Activated T-cell treated with anti-CD3 and anti-CD28 coated beads for 4 hours (primary cell): ENCODE measurements at places on chromosomes 1 and 21.

GRCh38 chr1:198099755-198100154 is 57.0 kb upstream of the NEK7 start:
- no peak for DNase-seq

DNA sequence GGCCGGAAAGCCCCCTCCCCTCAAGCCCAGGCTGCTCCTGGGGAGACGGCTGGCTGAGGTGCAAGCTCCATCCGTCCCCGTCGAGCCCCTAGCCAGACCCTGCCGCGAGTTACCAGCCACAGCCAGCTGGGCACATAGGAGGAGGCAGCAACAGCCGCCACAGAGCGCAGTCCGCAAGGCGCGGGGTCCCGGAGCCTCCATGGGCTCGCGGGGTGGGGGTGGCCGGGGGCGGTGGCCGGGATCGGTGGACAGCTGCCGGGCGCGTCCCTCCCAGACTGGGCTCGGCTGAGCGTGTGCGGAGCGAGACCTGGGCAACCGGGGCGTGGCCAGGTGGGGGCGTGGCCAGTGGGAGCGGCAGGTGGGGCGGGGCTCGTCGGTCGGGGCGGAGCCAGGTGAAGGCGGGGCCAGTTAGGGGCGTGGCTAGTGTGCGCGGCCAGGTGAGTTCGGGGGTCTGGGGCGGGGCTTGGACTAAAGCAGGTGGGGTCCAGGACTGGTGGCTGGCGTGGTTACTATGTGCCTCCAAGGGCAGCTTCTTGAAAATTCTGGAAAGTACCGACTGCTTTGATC is at the start of gene CD164L2:
CD164L2 (minus strand) TSS at position 295 of the 567 bp plus-strand sequence; CDS start at position 201, 94 bp downstream.
- DNase-seq, result no peak

- DNase-seq, result no peak
Observed at GRCh38 chr1:170624146-170624545, 39.8 kb upstream of the PRRX1 start.

DNA sequence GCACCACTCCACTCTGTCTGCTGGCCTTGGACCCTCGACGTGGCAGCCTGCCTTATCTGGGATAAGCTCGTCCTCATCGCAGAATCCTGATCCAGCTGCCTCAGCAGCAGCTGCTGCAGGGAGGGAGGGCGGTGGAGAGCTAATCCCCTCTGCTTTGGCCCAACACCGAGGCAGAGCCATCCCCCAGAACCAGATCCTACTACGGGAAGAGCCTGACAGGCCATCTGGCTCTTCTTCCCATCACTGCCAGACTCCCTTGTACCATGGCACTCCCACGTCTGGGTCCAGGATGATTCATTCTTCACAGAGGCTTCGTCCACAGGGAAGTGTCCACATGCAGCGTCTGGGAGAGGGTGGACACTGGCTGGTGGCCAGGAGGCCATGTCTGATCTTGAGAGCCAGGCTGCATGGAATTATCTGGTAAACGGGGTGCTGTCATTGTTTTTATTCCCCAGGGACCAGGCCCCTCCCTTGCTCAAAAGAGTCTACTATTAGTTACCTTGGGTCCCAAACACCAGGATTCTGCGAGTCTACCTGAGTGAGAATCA is 14.6 kb upstream of the PKP1 start:
- DNase-seq, result no peak

- DNase-seq, result no peak
Observed at GRCh38 chr1:184462990-184463389, 76.2 kb downstream of the C1orf21 start.

DNA sequence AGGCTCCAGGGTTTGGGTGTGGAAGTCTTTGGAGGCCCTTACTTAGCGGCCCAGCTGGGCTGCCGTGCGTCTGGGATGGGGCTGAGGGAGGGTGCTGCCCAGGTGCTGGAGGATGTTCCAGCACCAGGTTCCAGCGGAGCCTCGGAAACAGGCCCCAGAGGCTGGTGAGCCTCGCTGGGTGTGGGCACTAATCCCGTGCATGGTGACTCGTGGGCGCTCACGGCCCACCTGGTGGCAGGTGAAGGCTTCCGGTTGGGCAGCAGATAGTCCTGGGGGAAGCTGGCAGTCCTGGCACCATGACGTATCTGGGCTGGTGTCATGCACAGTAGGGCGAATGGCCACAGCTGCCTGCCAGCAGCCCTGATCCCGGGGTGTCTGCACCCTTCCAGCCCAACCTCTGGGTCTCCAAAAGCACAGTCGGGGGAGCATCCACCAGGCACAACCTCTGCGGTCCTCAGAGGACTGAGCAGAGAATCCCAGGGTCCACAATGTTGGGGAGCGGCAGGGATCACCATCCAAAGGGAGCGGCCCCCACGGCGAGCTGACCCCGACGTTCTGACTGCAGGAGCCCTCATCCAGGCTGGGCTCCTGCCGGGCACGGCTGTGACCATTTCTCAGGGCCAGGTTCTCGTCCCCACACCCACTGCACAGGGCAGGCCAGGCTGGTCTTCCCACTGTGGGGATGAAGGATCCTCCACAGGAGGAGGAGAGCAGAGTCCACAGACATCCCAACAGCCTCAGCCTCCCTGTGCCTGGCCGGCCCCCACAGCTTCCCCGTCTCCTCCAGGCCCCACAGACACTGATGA is 25.3 kb downstream of the FTCD start:
- no peak for DNase-seq

DNA sequence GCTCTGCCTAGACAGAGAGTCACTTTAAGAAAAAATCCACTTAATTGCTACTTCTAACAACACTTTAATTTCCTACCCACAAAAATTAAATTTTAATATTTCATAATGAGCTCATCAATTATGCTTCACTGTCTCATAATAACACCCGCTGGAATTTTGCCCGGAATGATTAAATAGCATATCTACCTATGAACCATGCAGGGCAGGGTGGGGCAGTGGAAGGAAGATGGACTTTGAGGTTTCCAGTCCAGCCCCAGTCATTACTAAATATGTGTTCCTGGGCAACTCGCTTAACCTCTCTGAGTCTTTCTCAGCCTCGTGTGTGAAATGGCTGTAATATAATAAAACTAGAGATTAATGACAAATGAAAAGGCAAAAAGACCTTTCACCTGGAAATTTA is 32.8 kb upstream of the SLC45A1 start:
- DNase-seq, result no peak

GRCh38 chr21:31075848-31076247 is 37.6 kb upstream of the KRTAP19-8 start:
- no peak for DNase-seq

- DNase-seq, result no peak
Observed at GRCh38 chr1:175089136-175089718, 21.6 kb downstream of the TNN start.

GRCh38 chr1:29641921-29642320 is 405.6 kb downstream of the PTPRU start:
- no peak for DNase-seq

GRCh38 chr1:110604586-110605148 is 1.5 kb downstream of the KCNA2 start:
- DNase-seq, result no peak

- no peak for DNase-seq
Observed at GRCh38 chr1:17618558-17619247, 79.2 kb downstream of the ARHGEF10L start.

GRCh38 chr1:25899792-25900191 is 6.4 kb downstream of the STMN1 start:
- no peak for DNase-seq

DNA sequence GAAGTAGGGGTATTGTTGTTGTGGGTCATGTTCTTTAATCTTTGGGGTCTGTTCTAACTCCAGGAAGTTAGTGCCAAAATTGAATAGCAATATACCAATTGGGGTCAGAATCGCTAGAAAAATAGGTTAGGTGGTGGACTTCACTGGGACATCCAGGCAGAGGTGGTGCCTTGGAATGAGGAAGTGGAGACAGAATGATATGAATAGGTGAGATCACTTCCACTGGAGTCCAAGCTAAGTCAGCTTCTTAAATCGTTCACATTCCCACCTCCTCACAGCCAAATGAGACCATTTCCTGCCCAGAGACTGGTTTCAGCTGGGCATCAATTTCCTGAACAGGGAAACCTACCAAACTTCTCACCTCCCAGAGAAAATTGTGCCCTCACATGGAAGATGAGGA is 137.8 kb upstream of the RAB4A start:
- DNase-seq, result no peak

DNA sequence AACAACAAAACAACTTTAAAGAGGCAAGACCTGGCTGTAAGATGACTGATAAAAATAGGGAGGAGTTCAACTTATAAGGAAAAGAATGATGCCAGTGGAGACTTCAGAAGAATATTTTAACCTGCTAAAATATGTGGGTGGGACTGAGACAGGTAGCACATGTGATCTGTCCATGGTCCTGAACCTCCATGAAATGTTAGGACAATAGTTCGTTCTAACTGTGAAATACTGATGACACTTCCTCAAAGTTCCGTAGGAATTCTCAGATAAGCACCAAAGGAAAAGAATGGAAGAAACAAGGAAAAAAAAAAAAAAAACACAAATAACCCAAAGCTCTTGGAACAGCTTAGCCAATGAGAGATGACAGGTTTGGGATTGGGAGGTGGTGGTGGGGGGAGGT is 44.7 kb downstream of the CDC42BPA start:
- DNase-seq, result no peak

DNA sequence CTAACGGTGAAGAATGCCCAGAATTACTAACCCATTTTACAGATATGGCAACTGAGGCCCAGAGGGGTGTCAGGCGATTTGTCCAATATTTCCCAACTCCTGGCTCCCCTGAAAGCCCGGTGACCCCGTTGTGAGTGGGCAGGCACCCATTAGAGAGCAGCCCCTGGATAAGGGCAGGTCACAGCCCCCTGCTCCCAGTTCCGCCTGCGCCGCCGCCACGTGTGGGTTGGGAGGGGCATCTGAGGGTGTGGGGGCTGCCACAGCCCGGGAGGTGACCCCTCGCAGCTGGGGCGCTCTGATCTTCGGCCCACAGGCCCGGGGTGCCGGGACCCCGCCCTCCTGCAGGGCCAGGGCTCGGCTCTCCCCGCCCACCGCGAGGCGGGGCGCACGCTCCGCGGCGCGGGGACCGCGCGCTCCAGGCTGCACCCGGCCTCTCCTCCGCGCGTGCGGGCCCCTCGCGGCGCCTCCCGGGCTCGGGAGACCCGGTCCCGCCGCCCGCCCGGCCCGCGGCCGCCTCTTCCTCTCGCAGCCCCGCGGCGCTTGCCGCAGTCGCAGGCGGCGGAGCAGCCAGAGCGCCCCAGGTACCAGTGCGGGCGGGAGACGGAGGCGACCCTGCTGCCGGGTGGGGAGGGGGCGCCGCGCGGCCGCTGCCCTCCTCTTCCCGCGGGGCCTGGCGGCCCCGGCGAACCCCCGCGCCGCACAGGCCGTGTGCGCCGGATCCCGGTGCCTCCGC is at the start of gene HTR6:
HTR6 (plus strand) TSS at position 423 of the 733 bp plus-strand sequence. CDS start 879 bp downstream, outside the sequence.
- no peak for DNase-seq

GRCh38 chr1:112956544-112957132 is 642 bp upstream of the SLC16A1 start:
- DNase-seq, result peak; percentile 24

DNA sequence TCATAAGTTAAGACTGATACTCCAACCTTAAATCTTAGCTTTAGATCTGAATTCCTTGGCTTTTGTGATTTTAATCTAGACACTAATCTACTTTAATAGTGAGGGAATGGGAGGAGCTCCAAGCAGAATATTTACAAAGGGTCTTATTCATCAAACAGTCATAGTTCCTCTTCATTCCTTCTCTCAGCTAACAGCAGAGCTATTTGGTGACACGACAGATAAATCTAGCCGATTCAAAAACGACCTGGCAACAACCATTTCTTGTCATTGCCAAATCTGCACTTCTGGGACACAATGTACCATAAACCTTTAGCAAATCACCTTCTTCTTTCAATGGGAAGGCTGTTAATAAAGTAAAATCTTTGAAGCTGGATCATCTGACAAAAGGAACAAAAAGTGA is 52.8 kb upstream of the FOXD3 start:
- no peak for DNase-seq

DNA sequence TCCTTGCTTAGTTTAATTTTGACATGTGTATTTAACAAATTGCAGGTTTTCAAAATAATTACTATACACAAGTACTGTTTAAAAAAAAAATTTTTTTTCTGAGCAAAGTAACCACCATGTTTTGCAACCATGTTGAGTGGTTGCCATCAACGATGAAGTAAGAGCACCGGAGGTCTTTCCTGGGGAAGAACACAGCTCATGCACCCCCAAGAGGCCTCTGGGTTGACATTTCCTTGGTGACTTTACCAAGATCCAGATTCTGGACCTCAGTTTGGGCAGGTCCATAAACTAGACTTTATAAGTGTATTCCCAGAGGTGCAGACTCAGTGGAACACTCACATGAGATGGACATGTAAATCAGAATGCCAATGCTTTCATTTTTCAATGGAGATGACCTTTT is 36.8 kb upstream of the RALGPS2 start:
- DNase-seq, result no peak
